Activated naive CD4-positive, alpha-beta T cell treated with Interleukin-2 at 50 U/mL for 16 hours (primary cell): ENCODE measurements at places on chromosomes 7 and 10.

DNA sequence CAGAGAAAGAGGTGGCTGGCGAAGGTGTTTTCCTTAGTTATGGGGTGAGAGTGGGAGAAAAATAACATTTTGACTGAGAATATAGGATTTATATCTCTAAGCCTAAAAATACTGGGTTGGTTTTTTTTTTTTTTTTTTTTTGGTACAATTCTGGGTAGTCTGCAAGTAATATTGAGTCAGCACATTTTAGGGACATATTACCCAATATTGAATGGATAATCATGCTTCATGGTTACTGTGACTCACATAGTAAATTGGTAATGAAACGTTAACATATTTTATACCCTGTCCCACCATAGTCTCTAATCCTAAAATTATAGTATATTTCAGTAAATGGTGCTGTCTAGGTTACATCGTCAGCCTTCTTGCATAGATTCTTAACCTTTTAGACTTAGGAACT, 91.4 kb downstream of the TPST1 start:
- no peak for DNase-seq

GRCh38 chr7:133315332-133316040, 62.6 kb downstream of the EXOC4 start:
- no peak for DNase-seq

- DNase-seq: no peak
Observed at GRCh38 chr7:132677918-132678317, 101.6 kb upstream of the PLXNA4 start.

GRCh38 chr10:70405037-70405824, 1.3 kb downstream of the EIF4EBP2 start:
- peak; percentile 22 for DNase-seq

- DNase-seq: peak; percentile 19
Observed at GRCh38 chr10:126433351-126433750, 45.1 kb upstream of the ADAM12 start.

DNA sequence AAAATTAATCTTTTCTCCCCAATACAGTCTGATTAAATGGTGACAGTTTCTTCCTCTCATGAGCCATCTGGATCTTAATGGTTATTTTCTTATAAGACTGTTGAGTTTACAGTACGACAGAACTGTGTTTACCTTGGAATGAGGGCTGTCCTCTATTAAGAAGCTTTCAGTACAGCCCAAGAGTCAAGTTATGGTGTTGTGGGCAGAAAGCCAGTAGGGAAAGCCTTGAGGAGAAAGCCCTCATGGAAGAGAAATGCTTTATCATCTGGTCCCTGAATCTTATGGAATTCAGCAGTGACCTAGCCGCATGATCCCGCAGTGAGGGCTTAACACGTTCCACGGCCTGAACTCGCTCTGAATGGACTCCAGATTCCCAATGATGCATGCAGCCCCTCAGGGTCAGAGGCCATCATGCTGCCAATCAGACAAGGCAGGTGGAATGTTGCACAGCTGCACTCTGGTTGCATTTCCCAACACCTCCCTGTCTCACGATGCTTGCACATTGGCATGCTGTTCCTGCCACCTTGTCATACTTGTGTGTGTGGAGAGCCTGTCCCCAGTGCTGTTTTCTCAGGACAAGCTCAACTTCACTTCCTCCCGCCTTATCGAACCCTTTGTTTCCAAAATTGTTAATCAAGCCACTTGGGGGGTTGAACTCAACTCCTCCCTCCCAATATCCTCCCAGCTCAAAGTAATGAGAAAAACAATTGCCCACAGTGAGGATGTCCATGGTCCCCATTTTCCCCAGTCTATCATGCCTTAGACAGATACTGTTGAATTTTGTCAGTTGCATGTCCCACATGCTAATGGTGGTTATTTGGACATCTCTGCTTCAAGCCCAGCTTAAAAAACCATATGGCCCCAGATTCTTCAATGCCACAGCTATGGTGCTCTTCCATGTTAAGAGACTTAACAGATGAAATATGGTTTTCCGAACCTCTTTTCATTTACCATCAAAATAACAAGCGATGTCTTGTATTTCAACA, 211.1 kb upstream of the TCF7L2 start:
- no peak for DNase-seq

DNA sequence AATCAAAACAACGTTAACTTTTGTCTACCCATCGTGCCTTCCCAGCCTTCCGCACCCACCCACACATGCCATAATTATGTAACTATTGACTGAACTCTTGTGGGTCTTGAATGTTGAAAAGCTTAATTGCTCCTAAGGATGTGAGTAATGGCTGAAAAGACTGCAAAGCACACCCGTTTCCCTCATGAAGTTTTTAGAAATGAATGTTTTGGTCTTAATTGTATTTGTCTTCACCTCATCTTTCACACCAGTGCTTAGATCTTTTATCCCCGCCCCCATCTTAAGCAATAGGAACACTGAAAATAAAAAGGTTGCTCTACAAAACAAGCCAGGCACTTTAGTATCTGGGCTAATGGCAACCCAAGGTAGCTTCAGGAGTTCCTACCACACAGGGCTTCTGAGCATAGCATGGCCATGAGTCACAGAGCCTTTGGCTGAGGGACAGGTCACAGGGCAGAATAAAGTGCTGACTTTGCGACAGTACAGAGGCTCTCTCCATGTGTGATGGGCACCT, 690.5 kb downstream of the PARD3 start:
- DNase-seq: no peak

DNA sequence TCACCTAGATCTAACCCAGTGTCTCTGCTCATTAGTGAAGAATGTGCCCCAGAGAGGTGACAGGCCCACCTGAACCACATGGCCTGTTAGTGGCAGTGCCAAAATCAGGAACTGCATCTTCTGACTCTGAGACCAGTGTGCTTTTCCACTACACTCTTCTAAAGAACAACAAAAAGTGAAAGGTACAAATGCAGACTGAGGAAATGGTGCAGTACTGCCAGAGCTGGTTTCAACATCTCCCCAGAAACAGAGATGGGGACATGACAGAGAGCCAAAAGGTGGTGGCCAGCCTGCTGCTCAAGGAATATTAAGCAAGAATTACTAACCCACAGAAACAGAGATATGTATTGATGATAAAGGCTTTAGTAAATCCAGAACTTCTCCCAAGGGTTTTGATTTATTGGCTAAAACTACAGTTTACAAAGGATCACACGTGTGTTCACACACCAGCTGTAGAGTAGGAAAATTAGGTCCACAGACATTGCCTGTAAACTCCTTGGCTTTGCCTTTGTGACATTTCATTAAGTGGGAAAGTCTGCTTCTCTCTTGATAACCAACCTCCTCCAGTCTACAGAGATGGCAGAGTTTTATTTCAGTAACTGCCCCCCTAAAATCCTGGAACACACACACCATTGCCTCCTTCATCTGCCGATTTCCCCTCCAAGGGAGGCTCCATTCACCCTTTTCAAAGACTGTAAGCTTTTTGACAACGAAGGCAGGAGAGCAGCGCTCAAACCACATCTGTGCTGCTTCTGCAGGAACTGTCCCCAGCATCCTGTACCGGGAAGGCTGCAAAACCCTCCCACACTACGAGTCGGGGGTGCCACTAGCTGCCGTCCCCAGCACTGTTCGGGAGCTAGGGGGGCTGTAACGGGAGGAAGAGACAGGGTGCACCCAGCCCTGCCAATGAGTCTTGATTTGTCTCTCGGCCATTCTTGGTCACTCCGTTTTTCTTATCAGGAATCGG, 29.8 kb downstream of the GSDME start:
- no peak for DNase-seq

DNA sequence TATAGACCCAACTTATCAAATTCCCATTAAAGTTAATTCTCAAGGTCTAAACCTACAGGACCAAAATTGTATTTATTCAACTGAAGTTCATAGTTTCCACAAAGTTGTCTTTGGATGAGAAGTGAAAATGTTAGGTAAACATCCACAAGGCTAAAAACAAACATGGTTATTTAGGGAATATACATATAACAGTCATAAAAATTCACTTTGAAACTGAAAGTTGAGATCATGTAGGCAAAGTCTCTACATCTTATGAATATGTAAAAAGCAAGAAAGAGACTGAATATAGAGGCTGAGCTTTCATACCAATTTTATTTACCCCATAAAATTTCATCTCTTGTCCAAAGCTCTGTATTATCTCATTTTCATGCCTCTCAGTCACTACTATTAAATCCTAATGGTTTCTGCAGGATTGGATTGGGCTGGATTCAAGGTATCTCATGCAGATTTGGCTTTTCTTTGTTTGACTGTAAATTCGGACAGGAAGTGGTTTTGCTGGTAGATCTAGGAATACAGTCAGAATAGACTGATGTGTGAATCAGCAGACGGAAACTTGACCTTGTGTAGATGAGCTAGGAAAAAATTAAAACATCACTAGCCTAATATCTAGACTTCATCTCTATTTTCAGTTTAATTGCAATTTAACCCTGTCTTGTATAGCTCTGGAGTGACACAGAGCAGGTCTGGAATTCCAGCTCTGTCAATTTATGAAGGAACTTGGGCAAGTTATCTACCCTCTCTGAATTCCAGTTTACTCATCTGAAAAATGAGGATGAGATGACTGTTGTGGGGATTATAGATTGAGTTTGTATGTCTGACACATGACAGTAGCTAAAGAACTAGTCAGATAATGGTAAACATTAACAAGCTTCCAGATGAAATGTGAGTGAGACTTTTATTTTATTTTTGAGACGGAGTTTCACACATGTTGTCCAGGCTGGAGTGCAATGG, 27.3 kb upstream of the SKAP2 start:
- no peak for DNase-seq
